Fibroblast of the conjunctiva (primary cell): ENCODE measurements at places on chromosomes 13 and 19.

DNA sequence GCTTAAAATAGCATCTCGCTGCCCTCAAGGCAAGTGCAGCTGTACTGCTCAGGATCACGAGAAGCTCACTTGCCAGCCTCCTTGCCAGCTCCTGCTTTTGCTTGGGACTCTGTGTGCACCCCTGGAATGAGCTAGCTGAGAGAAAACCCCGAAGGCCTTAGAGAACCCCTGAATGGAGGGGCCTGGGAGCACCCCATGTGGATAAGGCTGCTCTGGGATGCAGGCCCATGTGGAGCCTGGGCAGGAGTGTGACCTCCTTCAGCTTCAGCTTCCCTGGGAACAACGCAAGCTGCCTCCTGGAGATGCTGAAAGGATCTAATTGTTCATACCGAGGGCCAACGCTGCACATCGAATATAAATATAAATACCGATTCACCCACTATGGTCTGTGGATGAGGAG lies 109.2 kb downstream of the HSPH1 start:
- no peak for DNase-seq

DNA sequence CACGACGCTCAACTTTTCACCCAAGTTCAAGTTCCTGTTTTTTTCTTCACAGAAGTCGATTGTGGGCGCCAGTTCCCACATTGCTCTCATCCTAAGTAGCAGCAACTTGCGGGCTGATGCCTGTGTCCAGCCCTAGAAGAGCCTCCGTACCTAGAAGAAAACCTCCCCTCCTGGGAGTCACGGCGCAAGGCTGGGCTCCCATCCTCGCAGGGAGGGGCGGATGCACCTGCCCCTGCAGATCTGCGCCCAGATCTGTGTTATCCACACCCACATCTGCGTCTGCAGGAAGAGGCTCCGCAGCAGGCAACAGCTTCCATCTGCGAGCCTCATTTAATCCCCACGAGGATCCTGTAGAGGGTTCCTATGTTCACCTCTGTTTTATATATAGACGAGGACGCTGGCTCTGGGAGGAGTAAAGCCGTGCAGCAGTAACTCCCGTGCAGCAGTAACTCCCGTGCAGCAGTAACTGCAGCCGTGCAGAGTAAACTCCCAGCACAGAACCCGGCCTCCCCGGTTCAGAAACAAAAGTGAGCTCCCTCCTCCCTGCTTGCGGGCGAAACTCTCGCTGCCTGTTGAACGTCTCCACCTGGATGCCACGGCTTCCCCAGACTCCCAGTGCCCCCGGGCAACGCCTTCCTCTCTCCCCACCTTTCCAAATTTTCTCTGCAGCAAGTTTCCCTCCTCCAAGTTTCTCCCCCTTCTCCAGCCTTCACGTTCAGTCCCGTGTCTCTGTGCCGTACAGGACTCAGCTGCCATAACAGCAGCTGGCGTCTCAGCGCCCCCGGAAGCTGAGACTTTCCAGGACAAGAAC lies 23.5 kb upstream of the LAIR1 start:
- no peak for DNase-seq

DNA sequence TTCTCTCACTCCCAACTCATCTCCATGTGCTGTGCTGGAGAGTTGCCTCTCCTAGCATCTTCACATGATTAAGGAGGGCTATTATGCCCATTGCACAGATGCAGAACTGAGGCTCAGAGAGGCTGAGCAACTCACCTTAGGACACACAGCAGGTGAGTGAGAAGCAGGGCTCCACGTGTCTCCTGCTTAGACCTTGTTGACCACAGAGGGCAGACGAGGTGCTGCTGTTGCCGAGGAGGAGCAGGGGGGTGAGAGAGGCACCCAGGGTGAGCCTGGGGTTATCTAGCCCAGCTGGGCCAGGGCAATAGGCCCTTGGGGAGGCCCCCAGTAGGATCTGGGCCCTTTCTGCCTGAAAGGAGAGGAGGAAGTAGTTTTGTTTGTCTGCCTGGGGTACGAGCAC lies 2.4 kb upstream of the HSH2D start:
- no peak for DNase-seq

GRCh38 chr13:74644229-74644628 lies 510.0 kb upstream of the KLF12 start:
- DNase-seq = no peak

GRCh38 chr19:18895038-18895823 lies 727 bp downstream of the CERS1 start:
- peak; percentile 17 for DNase-seq

DNA sequence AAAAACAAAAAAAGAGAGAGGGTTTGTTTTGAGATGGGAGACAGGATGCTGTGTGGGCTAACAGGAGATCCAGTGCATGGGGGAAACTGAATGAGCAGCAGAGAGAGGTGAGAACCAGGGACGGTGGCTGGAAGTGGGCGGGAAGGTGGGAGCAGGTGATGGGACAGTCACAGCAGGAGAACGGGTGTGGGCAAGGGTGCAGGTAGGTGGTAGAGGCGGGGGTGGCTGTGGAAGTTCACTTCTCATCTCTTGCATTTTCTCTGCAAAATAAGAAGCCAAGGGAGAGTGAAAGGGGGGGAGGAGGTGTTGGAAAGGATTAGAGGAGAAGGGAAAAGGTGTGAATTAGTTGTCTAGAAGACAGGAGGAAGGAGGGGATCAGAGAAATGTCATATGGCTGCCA lies 21.9 kb downstream of the FBXO17 start:
- no peak for DNase-seq

- no peak for DNase-seq
Observed at GRCh38 chr13:112929783-112930055, 39.3 kb upstream of the MCF2L start.

GRCh38 chr19:14821937-14822336 lies 13.0 kb downstream of the OR7A5 start:
- DNase-seq = no peak

DNA sequence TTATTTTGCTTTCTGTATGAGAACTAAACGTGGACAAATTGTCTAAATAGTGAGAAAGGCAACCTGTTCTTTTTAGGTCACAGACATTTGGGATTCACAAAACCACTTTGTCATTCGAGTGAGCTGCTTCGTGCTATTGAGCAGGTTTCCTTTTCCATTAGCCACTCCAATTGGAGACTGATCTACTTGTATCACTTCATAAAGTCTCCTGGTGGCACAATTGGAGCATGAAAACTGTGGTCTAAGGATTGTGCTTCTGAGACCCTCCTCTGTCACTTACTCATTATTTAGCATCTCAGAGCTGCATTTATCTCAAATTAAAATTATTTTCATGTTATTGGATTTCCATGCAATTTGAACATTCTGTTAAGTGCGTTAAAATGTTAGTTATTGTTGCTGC lies 397.7 kb downstream of the TDRD3 start:
- DNase-seq = no peak
